ENCODE measurements at places on chromosomes 4 and X.

GRCh38 chrX:97416461-97416860 lies 532.8 kb downstream of the RPA4 start:
- H3K27ac ChIP-seq: no peak overlapping the region
- H3K4me3 ChIP-seq: no peak overlapping the region
- H3K27me3 ChIP-seq: no peaks in the 10 kb centered on the region
- no peaks in the 10 kb centered on the region for H3K4me1 ChIP-seq
- H3K36me3 ChIP-seq: peaks cover 2% of the 10 kb centered on the region
- DNase-seq: no peak

DNA sequence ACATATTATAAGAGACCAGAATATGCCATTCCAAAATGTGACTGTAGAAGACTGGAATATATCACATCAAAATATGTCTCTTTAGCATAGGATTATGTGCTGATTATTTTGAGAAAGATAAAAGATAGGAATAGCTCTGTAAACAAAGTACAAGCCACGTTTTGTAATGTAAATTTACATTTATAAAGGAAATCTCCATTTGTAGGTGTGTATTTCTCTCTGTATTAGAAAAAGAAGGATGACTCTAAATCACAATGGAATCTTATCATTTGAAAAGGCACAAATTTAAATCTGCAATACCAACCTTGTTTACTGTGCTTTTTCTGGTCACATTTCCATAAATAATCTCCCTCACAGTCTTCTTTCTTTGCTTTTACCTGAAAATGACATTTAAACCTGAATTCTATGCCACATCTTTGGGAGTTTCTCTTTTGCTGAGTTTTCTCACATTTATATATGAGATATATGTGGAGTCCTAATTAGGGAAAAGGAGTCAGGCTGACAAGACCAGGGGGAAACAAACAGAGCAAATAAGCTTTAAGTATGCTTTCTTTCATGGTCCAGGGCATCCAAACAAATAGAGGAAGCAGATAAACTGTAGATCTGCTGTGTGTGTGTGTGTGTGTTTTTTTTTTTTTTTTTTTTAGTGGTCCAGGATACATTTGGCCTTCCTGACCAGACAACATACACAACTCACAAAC lies 244.0 kb downstream of the CPXCR1 start:
- H3K36me3 ChIP-seq: no peaks in the 10 kb centered on the region
- H3K4me3 ChIP-seq: no peak overlapping the region
- no peaks in the 10 kb centered on the region for H3K4me1 ChIP-seq
- no peaks in the 10 kb centered on the region for H3K27me3 ChIP-seq
- H3K27ac ChIP-seq: no peak overlapping the region
- DNase-seq: no peak

GRCh38 chr4:87530868-87531267 lies 1.7 kb upstream of the SPARCL1 start:
- H3K27ac ChIP-seq: no peak overlapping the region
- H3K36me3 ChIP-seq: no peaks in the 10 kb centered on the region
- no peak overlapping the region for H3K4me3 ChIP-seq
- DNase-seq: no peak

- no peaks in the 10 kb centered on the region for H3K4me1 ChIP-seq
- peaks cover 13% of the 10 kb centered on the region for H3K27me3 ChIP-seq
- no peak for DNase-seq
- peaks cover 2% of the 10 kb centered on the region for H3K36me3 ChIP-seq
- H3K27ac ChIP-seq: no peak within 1 kb of the TSS
Measured at GRCh38 chr4:171812665-171813525, at the start of gene GALNTL6. GALNTL6 (plus strand) TSS chr4:171813404.

Measured in activated CD4-positive, alpha-beta memory T cell treated with anti-CD3 and anti-CD28 coated beads for 36 hours (primary cell).